ENCODE measurements at places on chromosomes 1 and 21.

GRCh38 chr1:159077120-159077961 is 775 bp upstream of the AIM2 start:
- no peak for DNase-seq

DNA sequence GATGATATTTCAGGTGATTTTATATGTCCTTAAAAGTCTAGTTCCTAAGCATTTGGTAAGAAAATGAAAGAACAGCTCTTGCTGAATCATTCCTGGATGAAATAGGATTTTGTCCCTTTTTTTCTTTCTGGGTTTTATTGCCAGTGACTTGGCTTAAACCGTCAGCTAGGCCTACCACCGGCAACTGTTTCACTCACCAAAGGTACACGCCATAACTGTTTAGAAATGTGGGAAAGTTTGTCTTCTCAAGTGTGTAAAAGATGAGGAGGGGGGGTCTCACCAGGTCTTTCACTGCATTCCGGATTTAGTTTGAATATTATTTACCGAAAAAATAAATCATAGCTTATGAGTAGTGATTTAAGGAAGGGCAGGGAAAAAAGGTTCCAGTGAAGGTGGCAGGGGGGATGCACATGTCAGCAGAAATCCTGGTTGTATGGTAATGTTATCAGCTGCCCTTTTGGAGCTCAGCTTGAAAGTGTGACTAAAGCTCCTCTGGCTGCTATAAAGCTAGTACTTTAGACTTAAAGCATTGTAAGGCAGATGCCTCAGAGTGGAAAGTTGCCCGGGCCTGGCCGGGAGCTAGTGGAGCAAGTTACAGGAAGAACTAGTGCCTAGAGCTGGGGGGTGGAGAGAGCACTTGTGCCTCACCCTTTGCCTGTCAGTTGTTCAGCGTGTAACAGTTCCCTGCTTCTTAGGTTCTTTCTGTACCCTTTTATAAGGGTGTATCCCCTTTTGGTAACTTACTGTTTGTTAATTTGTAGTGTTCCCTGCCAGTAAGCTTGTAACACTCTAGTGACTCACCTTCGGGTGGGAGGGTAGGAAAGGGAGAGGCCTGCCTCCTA is 3.1 kb downstream of the ATP1A1 start:
- peak; percentile 64 for DNase-seq

DNA sequence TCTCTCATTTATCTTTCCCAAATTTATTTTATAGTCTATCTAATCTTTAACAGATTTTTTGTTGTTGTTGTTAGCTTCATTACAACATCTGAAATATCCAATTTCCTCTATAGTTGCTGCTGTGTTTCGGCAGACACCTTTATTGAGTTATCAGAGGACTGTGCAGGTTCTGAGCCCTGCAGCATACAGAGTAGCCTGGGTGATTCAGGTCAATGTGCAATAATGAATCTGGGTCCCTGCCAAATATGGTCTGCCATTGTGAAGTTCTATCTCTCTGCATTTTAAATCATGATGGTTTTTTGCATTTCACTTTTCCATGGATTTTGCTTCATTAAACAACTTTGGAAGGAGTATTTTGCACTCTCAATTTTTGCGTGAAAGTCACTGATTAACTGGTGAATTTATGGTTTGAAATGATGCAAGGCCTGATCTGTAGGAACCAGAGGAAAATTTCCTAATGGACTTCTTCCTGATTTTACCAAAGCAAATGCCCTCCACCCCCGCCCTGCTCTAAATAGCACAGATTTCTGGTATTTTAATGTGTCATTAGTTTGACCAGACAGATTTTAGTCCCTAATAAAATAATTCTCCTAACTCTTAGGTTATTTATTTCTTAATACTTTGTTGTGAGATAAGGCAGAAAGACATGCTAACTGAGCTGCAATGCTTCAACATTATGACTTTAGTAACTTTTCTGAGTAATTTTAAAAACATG is 402.3 kb downstream of the PTBP2 start:
- no peak for DNase-seq

- DNase-seq, result no peak
Observed at GRCh38 chr1:48069662-48070395, 72.6 kb upstream of the TRABD2B start.

DNA sequence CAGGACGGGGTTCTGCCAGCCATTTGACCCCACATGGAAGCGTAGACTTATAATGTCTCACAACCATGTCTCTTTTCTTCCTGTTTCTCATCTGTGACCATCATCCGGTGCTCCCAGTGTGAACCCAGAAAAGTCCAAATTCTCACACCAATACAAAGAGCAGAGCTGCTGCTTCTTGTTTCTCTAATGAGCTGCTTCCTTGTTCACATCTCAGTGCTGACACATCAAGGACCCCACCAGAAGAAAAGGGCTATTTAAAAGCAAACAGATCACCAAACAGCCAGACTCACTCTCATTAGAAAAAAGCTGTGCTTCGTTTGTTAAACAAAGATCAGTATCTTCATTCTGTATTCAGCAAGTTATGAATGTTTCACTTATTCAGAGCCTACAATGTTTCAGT is 835 bp upstream of the LCE1D start:
- no peak for DNase-seq

GRCh38 chr1:19045898-19046880 is 89.7 kb upstream of the IFFO2 start:
- no peak for DNase-seq

- DNase-seq, result no peak
Observed at GRCh38 chr1:100860397-100860991, 34.1 kb downstream of the EXTL2 start.

- DNase-seq, result no peak
Observed at GRCh38 chr1:179310291-179310690, 16.7 kb downstream of the SOAT1 start.

GRCh38 chr1:226971765-226972164 is 31.7 kb downstream of the COQ8A start:
- DNase-seq, result no peak

DNA sequence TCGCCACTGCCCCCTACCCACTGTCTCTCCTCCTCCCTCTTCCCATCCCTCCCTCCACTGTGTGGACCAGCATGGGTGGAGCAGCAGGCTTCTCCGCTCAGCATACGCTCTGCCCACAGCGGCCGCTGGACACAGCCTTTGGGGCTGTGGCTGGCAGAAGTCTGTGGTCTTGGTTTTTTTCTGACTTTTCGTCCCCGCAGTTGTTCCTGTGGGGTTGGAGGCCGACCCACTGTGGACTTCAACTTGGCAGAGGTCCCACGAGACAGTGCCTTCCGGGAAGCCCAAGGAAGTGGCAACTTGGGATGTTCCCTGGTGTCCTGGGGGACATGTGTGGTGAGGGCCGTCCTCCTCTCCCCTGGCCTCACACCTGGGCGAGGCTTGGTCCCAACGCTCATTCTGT is 162.5 kb upstream of the C1orf174 start:
- DNase-seq, result no peak

DNA sequence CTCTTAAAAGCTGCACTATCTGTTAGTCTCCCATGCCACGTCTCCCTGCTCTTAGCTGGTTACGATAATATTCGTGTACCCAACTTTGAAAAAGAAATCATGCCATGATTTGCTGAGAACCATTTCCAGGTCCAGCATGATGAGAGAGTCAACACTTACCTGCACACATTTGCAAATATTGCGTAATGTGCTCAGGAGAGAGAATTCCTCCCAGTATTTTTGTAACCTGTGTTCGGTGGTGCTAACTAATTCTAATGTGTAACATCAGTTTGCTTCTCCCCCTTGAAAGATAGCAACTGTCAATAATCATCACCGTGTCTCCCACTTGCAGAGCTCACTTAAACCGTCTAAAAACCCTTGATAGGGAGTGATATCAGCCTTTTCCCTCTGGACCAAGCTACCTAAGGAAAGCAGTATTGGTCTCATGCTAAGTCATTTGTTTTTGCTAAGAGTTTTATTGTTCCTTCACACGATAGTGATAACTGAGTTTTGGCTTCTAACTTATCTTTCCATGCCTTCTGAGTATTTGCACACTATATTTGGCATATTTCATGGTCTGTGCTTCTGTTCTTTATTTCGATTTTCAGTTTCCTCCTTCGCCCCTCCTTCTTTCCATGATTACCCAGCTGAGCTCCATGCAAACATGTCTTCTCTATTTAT is 61.1 kb upstream of the IRF2BP2 start:
- DNase-seq, result no peak

DNA sequence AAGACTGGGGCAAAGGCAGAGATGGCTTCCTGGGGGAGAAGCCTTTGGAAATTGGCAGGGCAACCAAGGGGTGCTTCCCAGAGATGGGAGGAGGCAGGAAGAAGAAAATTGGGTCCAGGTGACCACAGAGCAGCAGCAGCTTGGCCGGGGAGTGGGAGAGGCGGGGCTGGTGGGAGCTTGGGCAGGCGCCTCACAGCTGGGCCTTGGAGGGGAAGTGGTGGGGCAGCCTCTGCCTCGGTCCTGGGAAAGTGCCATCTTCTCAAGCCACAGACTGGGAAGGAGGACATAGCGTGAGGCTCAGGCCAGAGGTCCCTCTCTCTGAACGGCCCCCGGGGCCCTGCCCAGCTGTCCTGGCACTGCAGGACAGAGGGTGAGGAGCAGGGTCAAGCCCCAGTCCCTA is 24.0 kb upstream of the WASF2 start:
- DNase-seq, result no peak

GRCh38 chr1:240282061-240282830 is 190.6 kb downstream of the FMN2 start:
- DNase-seq, result no peak

DNA sequence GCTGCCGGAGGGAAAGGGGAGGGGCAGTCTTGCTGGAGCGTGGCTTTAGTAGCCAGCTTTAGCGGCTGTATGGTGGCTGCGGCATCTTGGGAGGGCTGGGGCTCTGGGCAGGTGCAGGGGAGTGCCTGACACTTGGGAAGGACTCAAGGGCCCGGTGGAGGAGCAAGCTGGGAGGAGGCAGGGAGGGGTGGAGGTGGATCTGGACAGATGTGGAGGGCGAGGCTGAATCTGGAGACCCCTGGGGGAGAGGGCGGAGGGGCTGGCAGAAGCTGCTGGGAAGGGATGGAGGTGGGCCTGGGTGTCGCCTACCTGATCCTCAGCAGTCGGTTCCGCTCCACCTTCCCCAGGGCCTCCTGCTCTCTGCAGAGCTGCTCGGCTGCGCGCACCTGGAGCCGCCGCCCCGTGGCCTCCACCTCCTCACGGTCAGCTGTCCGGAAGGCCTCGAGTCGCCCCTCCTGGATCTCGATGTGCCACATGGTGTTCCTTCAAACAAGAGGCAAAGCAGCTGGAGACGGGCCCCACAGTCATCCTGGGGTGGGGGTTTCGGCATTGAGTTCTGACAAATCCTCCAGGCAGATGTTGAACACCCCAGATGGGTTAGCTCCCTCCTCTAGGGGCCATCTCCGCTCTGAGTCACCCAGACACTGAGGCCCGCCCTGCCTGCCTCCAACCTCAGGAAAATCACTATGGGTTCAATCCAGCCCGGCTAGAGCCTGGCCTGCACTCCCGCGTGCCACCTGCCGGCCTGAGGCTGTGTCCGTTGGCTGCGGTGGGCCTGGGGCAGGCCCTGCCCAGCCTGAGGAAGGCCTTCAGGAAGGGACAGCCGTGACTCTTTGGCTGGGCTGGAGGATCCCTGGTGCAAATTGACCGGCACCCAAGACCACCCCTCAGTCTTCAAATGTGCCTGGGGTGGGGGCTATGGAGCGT is 29.6 kb downstream of the CFAP74 start:
- DNase-seq, result no peak

- DNase-seq, result no peak
Observed at GRCh38 chr1:160158031-160158430, 6.6 kb downstream of the ATP1A4 start.

GRCh38 chr1:23563003-23563402 is 3.7 kb upstream of the ID3 start:
- peak; percentile 57 for DNase-seq

DNA sequence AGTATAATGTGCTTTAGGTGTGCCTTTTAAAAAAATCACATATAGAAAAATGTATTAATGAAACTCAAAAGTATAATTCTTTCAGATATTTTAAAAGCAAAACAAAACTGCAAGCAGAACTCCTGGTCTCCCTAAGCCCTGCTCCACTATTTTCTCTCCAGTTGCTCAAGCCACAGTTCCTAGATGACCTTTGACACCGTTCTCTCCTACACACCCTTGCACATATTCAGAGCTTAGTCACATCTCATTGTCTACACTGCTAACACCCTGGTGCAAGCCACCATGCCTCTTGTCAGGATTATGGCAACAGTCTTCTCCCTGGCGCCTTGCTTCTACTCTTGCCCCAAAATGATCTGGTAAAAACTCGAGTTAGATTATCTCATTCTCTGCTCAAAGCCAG is 50.2 kb upstream of the ROR1 start:
- DNase-seq, result no peak

DNA sequence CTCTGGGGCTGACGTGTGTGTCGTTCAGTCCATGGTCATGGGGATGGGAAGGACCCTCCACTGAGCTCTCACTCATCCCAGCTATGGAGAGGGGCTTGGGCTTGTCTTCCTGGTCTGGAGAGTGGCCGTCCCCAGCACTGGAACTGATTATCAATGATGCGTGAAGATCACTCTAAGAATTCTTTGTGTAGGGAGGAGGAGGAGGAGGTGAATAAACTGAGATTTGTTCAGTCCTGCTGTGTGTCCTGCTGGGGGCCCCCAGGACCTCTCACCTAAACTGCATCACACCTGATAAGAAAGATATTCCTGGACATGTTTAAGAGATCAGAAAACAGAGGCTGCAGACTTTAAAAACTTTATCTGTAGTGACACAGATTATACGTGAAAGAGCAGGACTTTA is 21.2 kb downstream of the RHOU start:
- no peak for DNase-seq

GRCh38 chr1:244387415-244387814 is 64.3 kb downstream of the ADSS2 start:
- no peak for DNase-seq

DNA sequence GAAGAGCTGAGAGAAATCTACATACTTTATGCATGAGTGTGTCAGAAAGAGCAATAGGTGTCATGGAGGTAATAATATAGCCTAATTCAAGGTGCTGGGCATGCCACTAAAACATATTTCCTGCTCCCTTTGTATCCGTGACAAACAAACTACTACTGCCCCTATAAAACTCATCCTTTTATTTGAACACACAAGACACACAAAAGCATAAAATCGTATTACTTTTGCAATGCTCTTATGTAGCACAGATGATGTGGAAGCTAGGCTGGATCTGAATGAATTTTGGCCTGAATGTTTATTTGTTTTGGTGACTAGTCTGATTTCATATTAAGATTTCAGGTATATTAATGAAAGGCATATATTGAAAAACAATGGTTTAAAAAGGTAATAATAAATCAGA is 239.3 kb upstream of the NEGR1 start:
- DNase-seq, result no peak

DNA sequence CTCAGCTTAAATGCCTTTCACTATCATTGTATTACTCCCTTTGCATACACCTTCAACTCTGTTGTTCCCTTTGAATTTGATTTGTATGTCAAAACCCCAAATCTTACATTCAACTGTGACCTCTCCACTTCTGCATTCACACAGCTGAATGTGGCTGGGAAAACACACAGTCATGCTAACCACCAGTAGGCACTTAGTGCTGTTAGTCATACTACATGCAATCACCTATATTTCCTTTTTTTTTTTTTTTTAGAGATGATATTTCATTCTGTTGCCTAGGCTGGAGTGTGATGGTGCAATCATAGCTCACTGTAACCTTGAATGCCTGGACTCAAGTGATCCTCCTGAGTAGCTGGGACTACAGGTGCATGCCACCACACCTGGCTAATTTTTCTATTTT is 16.2 kb downstream of the BTBD8 start:
- DNase-seq, result no peak
